ENCODE measurements at places on chromosomes 5 and 9.

GRCh38 chr9:2662496-2662895, 40.9 kb downstream of the VLDLR start:
- no peaks in the 10 kb centered on the region for H3K27me3 ChIP-seq
- H3K36me3 ChIP-seq = peaks cover 29% of the 10 kb centered on the region
- no peak for ATAC-seq
- peaks cover 3% of the 10 kb centered on the region for H3K4me1 ChIP-seq
- no peak overlapping the region for H3K4me3 ChIP-seq
- H3K27ac ChIP-seq = no peak overlapping the region

DNA sequence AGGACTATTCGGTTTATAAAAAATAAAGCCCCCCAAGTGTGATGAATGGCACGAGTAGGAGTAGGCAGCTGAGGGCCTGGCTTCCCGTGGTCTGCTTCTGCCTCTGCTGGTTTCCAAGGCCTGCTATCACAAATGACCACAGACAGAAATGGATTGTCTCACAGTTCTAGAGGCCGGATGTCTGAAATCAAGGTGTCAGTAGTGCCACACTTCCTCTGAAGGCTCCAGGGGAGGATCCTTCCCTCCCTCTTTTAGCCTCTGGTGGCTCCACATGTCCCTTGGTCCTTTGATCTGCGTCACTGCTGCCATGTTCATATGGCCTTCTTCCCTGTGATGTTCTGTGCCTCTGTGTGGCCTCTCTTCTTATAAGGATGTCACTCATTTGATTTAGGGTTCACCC, 15.1 kb downstream of the PRKACG start:
- no peaks in the 10 kb centered on the region for H3K27me3 ChIP-seq
- peaks cover 43% of the 10 kb centered on the region for H3K36me3 ChIP-seq
- H3K4me1 ChIP-seq = peaks cover 6% of the 10 kb centered on the region
- H3K4me3 ChIP-seq = no peak overlapping the region
- no peak for ATAC-seq

- H3K4me3 ChIP-seq = peak overlapping the region; percentile 52
- peak overlapping the region; percentile 13 for H3K27ac ChIP-seq
- ATAC-seq = no peak
- H3K36me3 ChIP-seq = no peaks in the 10 kb centered on the region
Measured at GRCh38 chr5:177448244-177448950, 1.8 kb downstream of the PRR7 start.

DNA sequence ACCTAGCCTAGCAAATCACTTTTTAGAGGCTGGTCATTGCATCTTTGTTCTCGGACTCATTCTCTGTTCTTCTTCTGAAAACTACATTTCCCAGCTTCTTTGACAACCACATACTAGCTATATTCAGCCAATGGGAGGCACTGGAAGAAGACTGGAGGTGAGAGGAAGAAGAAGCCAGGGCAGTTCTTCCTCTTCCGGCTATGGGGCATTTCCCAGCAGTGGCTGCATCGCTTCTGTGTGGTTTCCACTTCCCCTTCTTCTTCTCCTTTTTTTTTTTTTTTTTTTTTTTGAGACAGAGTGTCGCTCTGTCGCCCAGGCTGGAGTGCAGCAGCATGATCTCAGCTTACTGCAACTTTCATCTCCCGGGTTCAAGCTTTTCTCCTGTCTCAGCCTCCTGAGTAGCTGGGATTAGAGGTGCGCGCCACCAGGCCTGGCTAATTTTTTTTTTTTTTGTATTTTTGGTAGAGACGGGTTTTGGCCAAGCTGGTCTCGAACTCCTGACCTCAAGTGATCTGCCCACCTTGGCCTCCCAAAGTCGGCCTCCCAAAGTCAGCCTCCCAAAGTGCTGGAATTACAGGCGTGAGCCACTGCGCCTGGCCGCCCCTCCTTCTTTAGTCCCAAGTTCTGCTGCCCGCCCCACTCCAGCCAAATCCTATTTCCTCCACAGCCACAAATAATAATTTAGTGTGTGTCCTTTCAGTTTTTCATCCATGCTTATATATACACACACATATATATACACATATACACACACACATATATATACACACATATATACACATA, 6.9 kb upstream of the UBAP1 start:
- no peaks in the 10 kb centered on the region for H3K36me3 ChIP-seq
- peaks cover 6% of the 10 kb centered on the region for H3K27me3 ChIP-seq
- peak overlapping the region; percentile 22 for H3K27ac ChIP-seq
- peaks cover 12% of the 10 kb centered on the region for H3K4me1 ChIP-seq

- H3K36me3 ChIP-seq = no peaks in the 10 kb centered on the region
- H3K4me3 ChIP-seq = no peak overlapping the region
- ATAC-seq = no peak
- no peaks in the 10 kb centered on the region for H3K27me3 ChIP-seq
- no peak overlapping the region for H3K27ac ChIP-seq
- no peaks in the 10 kb centered on the region for H3K4me1 ChIP-seq
Measured at GRCh38 chr5:135950611-135951010, 4.2 kb downstream of the LECT2 start.
